ENCODE measurements at places on chromosomes 12 and 14.

- DNase-seq: no peak
These were observed 152.2 kb upstream of the SLC38A2 start for GRCh38 chr12:46524778-46525177.

DNA sequence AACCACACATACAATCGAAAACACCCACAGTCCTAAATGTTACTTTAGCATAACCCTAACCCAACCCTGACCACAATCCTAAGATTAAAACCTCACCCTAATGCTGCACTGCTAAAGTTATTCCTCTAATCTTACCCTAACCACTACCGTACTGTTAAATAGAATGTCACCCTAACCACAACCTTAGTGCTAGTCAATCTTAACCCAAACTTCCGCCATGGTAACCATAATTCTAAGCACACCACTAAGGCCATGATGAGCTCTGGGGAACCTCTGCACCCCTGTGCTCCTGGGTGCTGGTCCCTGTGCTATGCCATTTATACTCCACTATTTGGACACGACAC is 38.0 kb downstream of the LTBP2 start:
- no peak for DNase-seq

DNA sequence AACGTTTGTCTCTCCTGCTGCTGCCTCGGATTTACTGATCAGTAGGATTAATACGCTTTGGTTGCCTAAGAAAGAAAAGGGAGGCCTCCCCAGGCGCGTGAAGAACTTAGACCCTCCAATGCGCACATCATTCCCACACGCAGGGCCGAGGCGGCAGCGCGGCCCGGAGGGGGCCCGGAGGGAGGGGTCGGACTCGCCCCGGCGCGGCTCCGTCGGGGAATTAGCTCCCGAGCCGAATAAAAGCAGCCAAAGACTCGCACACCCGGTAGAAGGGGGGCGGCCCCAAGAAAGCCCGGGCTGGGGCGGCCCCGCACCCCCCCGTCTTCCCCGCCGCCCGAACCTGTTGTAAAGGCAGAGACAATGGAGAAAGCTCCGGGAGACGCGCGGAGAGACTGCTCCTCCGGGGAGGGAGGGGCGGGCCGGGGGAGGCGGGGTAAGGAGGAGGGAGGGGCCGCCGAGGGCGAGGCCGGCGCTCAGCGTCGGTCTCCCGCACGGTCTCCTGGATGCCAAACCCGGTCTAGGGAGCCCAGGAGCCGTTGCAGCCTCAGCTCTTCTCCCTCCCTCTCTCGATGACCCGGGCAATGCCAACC is at the start of gene NELL2:
TSS of gene NELL2 (minus strand) at position 362 of the 590 bp plus-strand sequence. CDS start 446 bp downstream, outside the sequence.
- peak; percentile 73 for DNase-seq

- DNase-seq: no peak
These were observed 11.3 kb downstream of the MED13L start for GRCh38 chr12:116266168-116266601.

GRCh38 chr12:88951177-88951576 is 370.9 kb upstream of the KITLG start:
- DNase-seq: no peak

GRCh38 chr12:87982208-87982607 is 47.0 kb downstream of the C12orf50 start:
- DNase-seq: no peak

- DNase-seq: no peak
These were observed 94.3 kb downstream of the RIN3 start for GRCh38 chr14:92607702-92608429.

DNA sequence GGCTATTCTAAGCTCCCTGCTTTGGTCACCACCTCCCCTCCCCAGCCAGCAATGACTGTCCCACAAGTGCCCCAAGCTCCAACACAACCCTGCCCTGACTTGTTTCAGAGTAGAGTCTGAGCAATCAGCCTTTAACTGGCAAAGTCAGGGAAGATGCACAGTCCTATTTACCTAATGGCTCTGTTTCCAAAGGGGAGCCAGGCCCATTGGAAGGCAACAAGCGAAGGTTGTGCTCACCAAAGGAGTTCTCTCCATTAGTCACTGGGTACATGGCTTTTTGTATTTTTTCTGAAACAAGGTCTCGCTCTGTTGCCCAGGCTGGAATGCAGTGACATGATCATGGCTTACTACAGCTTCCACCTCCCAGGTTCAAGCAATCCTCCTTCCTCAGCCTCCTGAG is 267.1 kb upstream of the CRY1 start:
- no peak for DNase-seq

GRCh38 chr14:56217380-56218045 is 99.3 kb downstream of the PELI2 start:
- DNase-seq: no peak

Data from activated naive CD8-positive, alpha-beta T cell treated with anti-CD3 and anti-CD28 coated beads, Interleukin-2, amount 10 ng/mL, durations not matched to agents 7 days and 5 days (primary cell).